Chondrocyte (in vitro differentiated cells): ENCODE measurements at places on chromosomes 1 and 21. TPM values are rescaled to one million over a fixed set of nuclear protein-coding genes. Genes with fewer than 3 reads are reported as not detected.

Gene PTGER3
- total RNA-seq = 2.0 to 7.9 TPM (median 2.5 TPM) in 3 replicates

Gene NES
- total RNA-seq = 6.0 to 11.6 TPM (median 6.9 TPM) in 3 replicates

Gene CACNA1S
- 0.07 to 0.46 TPM (median 0.40 TPM) in 3 replicates for total RNA-seq

- H3K4me1 ChIP-seq = peaks cover 21% of the 10 kb centered on the region
- no peaks in the 10 kb centered on the region for H3K27me3 ChIP-seq
- H3K36me3 ChIP-seq = peaks cover 10% of the 10 kb centered on the region
- no peak for DNase-seq
These were observed 186.7 kb downstream of the PDE4B start for GRCh38 chr1:65979136-65980044.

DNA sequence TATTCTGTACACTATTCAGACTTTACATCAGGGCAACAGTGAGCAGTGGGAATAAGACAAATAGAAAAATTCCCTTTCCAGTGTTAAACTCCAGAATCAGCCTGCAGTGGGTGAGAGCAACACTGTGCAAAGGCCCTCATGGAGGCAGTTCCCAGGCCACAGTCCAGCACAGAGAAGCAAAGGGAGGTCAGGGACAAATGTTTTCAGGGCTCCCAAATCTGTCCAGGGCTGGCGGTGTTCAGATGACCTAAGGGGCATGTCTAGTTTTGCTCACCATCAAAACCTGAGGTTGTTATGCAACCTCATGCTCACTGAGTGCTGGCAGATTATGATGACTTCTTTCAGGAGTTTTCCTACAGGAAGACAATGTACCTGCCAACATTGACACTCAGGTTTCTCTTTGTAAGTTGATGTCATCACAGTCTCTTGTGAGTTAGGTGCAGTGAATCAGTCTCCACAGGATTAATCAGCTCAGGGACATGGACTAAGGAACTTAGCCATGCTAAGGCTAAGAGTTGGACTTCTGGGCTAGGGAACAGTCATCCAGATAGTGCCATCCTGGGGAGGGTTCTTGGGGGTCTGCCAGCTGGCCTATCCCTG, 3.6 kb upstream of the LCE5A start:
- H3K36me3 ChIP-seq = no peaks in the 10 kb centered on the region
- H3K27me3 ChIP-seq = no peaks in the 10 kb centered on the region
- DNase-seq = no peak
- H3K4me1 ChIP-seq = no peaks in the 10 kb centered on the region
- H3K27ac ChIP-seq = no peak overlapping the region

- peaks cover 16% of the 10 kb centered on the region for H3K4me1 ChIP-seq
- H3K27me3 ChIP-seq = no peaks in the 10 kb centered on the region
- H3K36me3 ChIP-seq = no peaks in the 10 kb centered on the region
- DNase-seq = no peak
- H3K27ac ChIP-seq = peak overlapping the region; percentile 93
These were observed 977 bp downstream of the LCA5L start for GRCh38 chr21:39444421-39445180.

- no peak for DNase-seq
- no peak overlapping the region for H3K4me3 ChIP-seq
- H3K4me1 ChIP-seq = peaks cover 6% of the 10 kb centered on the region
- no peak overlapping the region for H3K27ac ChIP-seq
These were observed 36.3 kb upstream of the SLC6A9 start for GRCh38 chr1:44067266-44068250.

- H3K36me3 ChIP-seq = peaks cover 30% of the 10 kb centered on the region
- no peak overlapping the region for H3K4me3 ChIP-seq
- H3K4me1 ChIP-seq = no peaks in the 10 kb centered on the region
- H3K27ac ChIP-seq = no peak overlapping the region
These were observed 10.9 kb downstream of the S100PBP start for GRCh38 chr1:32828341-32828740.

DNA sequence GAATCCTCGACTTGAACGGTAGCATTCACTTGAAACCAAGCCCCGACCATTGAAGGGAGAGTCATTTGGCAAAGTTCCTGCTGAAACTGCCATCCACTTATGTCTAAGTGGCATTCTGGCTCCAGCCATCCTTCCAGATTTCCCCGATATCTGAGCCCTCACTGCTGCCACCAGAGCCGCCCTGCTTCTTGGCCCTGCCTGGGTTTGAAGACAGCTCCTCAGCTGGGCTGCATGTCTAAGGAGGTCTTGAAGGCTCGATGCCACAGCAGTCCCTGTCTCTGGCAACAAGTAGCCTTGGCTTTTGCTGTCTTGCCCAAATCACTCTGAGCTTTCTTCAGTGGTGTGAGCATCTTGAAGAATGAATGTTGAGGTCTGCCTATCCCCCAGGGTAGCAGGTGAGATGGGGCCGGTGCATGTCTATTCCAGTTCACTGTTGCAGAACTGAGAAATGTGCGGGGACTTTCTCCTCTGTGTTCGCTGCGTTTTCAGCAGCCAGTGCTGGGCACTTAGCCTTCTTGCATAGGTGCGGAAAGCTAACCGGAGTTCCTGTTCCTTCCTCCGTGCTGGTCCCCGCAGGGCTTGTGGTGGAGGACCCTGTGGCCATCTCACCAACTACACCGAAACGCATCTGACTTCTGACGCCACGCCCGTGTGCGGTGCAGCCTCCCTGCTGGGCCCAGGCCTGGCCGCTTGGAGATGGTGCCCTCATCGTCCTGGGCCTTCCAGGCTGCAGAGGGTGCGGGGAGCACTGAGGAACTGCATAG, 29.2 kb downstream of the MAN1C1 start:
- H3K4me3 ChIP-seq = no peak overlapping the region
- DNase-seq = no peak

GRCh38 chr1:119815361-119815760, 4.1 kb upstream of the REG4 start:
- H3K36me3 ChIP-seq = peaks cover 2% of the 10 kb centered on the region
- peaks cover 10% of the 10 kb centered on the region for H3K27me3 ChIP-seq
- H3K4me1 ChIP-seq = no peaks in the 10 kb centered on the region
- H3K4me3 ChIP-seq = no peak overlapping the region
- no peak overlapping the region for H3K27ac ChIP-seq
